ENCODE measurements at places on chromosomes 12 and 14. TPM values are rescaled to one million over a fixed set of nuclear protein-coding genes. Genes with fewer than 3 reads are reported as not detected.

Gene LRRC74A
- not detected for total RNA-seq

Gene PLEKHD1
- 0.05 TPM for total RNA-seq

Gene SRRM4
- not detected for total RNA-seq

Gene SLC25A47
- not detected for total RNA-seq

Gene TAS2R8
- total RNA-seq: not detected

Gene CACNA1C
- 0.03 TPM for total RNA-seq

Gene RNASE1
- total RNA-seq: not detected

Gene CLEC6A
- total RNA-seq: not detected

Gene NAV3
- 9.6 TPM for total RNA-seq

Gene PLEKHG3
- 24.8 TPM for total RNA-seq

Gene RBP5
- total RNA-seq: not detected

Gene REM2
- 0.34 TPM for total RNA-seq

Gene SELPLG
- 0.79 TPM for total RNA-seq

Gene PPP1R36
- 0.19 TPM for total RNA-seq

Gene DAO
- total RNA-seq: not detected
